ENCODE measurements at places on chromosomes 3 and 15.

GRCh38 chr15:61118885-61119284 is 110.2 kb downstream of the RORA start:
- DNase-seq: no peak

GRCh38 chr3:160921020-160921635 is 165.1 kb downstream of the PPM1L start:
- no peak for DNase-seq

DNA sequence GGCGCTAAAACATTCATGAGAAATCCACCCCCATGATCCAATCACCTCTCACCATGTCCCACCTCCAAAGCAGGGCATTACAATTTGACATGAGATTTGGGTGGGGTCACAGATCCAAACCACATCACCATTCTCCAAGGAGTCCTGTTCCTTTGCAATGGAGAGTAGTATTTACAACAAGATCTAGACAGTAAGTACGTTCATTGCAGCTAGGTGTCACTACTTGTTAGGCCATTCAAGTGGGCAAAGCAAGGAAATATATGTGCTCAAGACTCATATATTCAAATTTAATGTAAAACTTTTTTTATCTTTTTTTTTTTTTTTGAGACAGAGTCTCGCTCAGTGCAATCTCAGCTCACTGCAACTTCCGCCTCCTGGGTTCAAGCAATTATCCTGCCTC is 79.3 kb downstream of the AQP9 start:
- no peak for DNase-seq

- no peak for DNase-seq
These were observed 94.1 kb upstream of the MRPL3 start for GRCh38 chr3:131596884-131597283.

GRCh38 chr3:107899990-107900651 is 190.7 kb downstream of the CD47 start:
- DNase-seq: no peak

GRCh38 chr3:95751509-95751908 is 1062.9 kb upstream of the EPHA6 start:
- no peak for DNase-seq

GRCh38 chr3:81378552-81379293 is 382.7 kb downstream of the GBE1 start:
- no peak for DNase-seq

DNA sequence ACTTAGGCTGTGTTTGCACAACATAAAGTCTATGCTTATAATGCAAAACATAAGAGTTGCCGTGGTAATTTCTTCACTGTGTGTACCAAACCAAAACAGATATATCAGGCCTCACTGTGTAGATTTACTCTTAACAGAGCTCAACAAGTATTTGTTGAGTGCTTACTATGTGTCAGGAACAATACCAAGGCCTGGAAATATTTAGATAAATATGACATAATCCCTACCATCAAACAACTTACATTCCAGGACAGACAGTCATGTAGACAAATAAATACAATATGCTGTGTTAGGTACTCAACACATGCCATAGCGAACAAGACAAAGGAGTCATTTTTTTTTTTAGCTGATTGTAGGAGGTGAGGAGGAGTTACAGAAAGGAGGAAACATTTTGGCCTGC is 554.0 kb downstream of the NSUN3 start:
- no peak for DNase-seq

GRCh38 chr3:144045766-144046165 is 74.1 kb downstream of the DIPK2A start:
- DNase-seq: no peak

DNA sequence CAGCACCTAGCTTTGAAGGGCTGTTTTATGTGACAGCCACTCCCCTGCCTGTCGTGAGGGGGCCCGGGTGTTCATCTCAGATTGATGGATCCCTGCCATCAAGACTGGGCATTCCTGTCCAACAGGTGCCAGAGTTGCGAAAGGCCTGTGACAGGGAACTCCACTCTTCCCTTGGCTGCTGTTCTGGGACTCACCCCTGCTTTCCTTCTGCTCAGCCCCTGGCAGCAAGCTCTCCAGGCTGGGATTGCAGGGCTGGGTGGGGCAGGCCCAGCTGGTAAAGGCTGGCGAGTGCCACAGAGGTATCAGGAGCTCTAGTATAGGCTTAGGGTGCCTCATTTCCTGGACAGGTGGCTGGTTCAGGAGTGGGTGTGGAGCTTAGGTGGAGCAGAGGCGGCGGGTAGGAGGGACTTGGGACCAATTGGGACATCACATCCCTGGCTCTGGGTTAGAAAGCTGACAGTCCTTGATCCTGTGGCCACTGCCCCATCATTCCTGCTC is at the start of gene PLA2G4B:
Gene PLA2G4B, plus strand, starts transcription at position 448 of the 498 bp plus-strand sequence. CDS start 67 bp downstream, outside the sequence.
- no peak for DNase-seq

DNA sequence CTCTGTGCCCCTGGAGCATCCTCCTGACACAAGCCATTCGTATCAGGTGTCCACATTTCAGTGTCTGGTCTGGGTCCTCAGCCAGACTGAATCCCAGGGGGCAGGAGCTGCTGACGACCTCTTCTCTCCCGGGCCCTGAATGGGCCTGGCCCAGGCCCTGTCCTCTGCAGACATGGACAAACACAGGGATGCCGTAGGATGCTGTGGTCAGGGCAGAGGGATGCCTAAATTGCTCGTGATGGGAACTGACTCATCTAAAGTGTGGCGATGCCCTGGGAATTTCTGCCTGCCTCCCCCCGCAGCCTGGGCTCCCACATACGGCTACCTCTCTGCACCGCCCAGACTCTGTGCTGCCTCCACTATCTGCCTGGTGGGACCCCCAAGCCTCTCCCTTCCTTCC is 58.5 kb upstream of the CTSH start:
- no peak for DNase-seq

DNA sequence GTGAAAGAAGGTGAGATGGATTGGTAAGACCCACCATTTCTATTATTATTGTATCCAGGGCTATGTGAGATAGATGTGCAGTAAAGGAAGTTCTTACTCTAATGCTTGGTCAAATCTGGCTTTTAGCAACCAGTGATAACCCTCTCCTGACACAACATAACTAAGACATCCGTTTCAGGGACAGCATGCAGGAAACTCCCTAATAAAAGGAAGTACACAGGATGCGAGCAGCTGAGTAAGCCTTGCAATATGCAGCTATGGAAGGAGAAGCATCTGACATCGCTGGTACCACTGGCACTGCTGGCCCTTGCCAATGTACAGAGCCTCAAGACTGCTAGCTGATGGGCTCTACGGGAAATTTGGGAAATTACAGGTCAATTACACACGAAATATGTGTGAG is 662.3 kb downstream of the NR2F2 start:
- DNase-seq: no peak

GRCh38 chr3:3553236-3553635 is 246.0 kb upstream of the LRRN1 start:
- DNase-seq: no peak

DNA sequence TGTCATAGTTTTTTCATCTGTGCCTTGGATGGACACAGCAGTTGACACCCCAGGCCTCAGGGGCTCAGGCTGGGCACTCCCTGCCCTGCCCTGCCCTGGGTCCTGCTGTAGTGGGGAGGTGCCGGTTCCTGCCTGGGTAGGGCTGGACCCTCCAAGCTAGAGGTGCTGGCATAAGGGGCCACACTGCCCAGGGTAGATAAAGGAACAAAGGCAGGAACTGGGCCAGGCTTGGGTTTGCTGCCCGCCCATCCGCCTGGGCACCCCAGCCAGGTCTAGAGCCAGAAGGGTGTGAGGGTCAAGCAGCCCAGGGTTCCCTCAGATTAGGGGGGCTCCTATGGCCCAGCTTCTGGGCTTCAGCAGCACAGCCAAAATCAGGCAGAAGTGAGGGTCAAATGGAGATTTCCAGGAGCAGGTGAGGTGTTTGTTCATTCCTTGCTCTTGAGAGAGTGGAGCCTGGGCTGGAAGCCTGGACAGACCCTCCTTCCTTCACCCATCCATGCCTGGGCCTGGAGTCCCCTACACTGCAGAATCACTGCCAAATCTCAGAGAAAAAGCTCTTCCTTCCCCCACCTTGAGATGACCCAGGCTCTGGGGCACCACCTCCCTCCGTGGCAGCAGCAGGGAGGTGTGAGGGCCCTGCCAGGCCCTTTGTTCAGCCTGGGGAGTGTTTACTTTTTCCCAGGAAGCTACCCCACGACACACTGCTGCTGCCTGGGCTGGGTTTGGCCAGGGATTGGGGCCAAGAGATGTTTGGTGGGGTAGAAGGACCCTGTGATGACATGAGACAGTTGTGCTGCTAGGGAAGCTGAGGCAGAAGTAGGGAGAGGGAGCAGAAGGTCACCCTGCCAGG is 7.1 kb downstream of the SEMA3F start:
- no peak for DNase-seq

- DNase-seq: no peak
These were observed 2.7 kb downstream of the VGLL3 start for GRCh38 chr3:86988235-86988634.

Measured in substantia nigra (tissue), 51 donors.